Mesothelial cell of epicardium (in vitro differentiated cells): ENCODE measurements at places on chromosomes 7 and 10.

GRCh38 chr7:94588075-94588474 is 67.9 kb downstream of the SGCE start:
- H3K4me1 ChIP-seq, result peaks cover 16% of the 10 kb centered on the region
- H3K4me3 ChIP-seq, result no peak overlapping the region
- H3K27ac ChIP-seq, result no peak overlapping the region
- no peaks in the 10 kb centered on the region for H3K27me3 ChIP-seq

- no peaks in the 10 kb centered on the region for H3K27me3 ChIP-seq
- H3K36me3 ChIP-seq, result no peaks in the 10 kb centered on the region
- H3K4me1 ChIP-seq, result peaks cover 4% of the 10 kb centered on the region
- no peak for DNase-seq
- no peak overlapping the region for H3K27ac ChIP-seq
- no peak overlapping the region for H3K4me3 ChIP-seq
These were observed 11.4 kb upstream of the LRRC61 start for GRCh38 chr7:150311711-150312110.

GRCh38 chr7:72234086-72234485 is 178.1 kb downstream of the CALN1 start:
- no peak overlapping the region for H3K4me3 ChIP-seq
- peaks cover 2% of the 10 kb centered on the region for H3K4me1 ChIP-seq
- no peak overlapping the region for H3K27ac ChIP-seq
- no peaks in the 10 kb centered on the region for H3K36me3 ChIP-seq

GRCh38 chr10:122139627-122140170 is 131.4 kb upstream of the BTBD16 start:
- peaks cover 35% of the 10 kb centered on the region for H3K4me1 ChIP-seq
- no peak for DNase-seq
- H3K4me3 ChIP-seq, result no peak overlapping the region
- peak overlapping the region; percentile 65 for H3K27ac ChIP-seq
- peaks cover 8% of the 10 kb centered on the region for H3K36me3 ChIP-seq
- H3K27me3 ChIP-seq, result no peaks in the 10 kb centered on the region

DNA sequence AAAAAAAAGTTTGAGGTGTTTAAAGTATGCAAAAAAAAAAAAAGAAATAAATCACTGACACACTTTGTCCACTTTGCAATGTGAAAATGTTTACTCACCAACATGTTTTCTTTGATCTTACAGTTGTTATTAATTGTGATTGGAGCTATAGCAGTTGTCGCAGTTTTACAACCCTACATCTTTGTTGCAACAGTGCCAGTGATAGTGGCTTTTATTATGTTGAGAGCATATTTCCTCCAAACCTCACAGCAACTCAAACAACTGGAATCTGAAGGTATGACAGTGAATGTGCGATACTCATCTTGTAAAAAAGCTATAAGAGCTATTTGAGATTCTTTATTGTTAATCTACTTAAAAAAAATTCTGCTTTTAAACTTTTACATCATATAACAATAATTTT is 130.6 kb downstream of the CFTR start:
- H3K36me3 ChIP-seq, result no peaks in the 10 kb centered on the region
- no peaks in the 10 kb centered on the region for H3K4me1 ChIP-seq
- H3K27ac ChIP-seq, result no peak overlapping the region
- no peak for DNase-seq
- no peak overlapping the region for H3K4me3 ChIP-seq

- DNase-seq, result no peak
- H3K4me3 ChIP-seq, result no peak overlapping the region
- H3K4me1 ChIP-seq, result peaks cover 19% of the 10 kb centered on the region
- H3K27ac ChIP-seq, result peak overlapping the region; percentile 79
- H3K36me3 ChIP-seq, result no peaks in the 10 kb centered on the region
These were observed 18.3 kb downstream of the AGAP3 start for GRCh38 chr7:151104411-151105235.
